ENCODE measurements at places on chromosomes 16 and 17.

DNA sequence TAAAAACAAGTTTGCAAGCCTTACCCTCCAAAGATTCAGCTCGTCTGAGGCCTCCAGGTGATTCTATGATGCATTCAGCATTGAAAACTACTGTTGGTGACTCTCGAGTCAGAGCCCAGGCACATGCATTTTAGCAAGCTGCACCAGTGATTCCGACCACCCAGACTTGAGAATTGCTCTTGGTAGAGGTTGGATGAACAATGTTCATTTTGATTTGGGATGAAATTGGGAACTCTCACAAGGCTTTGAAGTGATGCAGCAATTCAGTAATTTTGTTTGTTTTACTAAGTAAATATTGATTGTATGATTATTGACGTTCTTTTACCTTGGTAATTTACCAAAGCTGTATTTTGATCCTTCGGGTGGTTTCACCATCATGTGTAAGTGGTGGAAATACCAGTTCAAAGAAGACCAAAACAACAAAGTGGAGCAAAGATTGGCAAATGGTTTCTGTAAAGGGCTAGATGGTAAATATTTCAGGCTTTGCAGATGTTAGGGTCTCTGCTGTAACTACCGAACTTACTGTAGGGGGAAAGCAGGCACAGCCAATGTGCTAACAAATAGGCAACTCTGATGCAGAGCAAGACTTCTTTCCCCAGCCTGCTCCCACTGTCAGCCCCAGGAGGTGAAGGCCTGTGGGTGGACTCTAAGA is 11.8 kb downstream of the ALDH3A2 start:
- no peak for DNase-seq

DNA sequence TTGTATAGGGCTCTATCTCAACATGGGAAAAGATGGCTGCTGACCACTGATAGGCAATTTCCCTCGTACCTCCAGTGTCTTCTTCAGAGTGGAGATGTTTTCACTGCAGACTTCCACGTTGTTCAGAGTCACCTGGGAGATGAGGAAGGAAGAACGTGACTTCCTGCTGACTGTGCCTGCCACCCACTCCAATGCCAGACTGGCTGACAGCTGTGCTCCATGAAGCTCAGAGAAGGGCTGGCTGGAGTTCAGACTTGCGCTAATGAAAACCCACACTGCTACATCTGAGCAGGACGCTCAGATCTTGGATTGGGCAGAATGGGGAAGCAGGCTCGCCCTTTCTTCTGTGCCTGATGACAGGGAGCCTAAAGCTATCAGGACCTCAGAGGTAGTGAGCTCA is 33.1 kb downstream of the COG4 start:
- DNase-seq = no peak

GRCh38 chr16:10961231-10961630 is 16.9 kb downstream of the CLEC16A start:
- DNase-seq = no peak

- DNase-seq = no peak
These were observed 14.2 kb downstream of the KIF1C start for GRCh38 chr17:5011928-5012327.

DNA sequence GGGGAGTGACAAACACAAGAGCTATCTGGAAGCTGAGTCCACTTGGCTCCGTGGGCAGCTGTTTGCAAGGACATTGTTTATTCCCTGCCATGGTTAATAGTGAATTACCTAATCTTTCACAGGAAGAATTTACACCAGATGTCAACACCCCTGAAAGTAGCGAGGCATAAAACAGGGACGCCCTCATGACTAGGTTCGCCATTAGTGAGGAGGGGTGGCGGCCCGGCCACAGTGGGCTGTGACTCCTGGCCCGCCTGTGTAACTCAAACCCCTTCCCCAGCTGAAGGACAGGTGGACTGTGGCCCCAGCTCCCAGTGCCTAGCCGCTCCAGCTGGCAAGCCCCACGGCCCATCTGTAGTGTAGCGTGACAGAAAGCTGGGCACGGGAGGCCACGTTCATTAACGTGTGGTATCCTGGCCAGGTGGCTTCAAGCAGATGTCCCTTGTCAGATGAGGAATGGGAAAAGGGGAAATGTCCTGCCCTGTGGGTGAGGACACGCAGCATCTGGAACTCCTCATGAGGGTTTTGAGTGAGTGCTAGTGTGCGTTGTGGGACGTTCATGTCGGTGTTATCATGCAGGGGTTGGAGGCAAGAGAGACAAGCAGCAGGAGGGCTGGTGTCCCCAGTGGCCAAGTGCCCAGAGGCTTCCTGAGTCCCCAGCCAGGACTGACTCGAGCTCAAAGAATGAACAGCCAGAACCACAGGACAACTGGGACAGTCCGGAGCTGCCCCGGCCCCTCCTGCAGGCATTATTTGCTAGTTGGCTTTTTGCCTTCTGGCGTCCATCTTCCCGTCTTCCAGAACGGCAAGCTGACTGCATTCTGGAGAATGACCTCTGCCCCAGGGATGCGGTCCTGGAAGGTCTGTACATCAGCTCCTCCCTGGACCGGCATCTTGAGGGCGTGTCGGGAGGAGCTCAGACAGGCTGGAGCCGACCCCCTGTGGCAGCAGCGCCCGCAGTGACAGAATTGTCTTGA is 19.2 kb downstream of the KDM8 start:
- no peak for DNase-seq

- no peak for DNase-seq
These were observed 8.1 kb upstream of the ITGAE start for GRCh38 chr17:3809135-3809534.

DNA sequence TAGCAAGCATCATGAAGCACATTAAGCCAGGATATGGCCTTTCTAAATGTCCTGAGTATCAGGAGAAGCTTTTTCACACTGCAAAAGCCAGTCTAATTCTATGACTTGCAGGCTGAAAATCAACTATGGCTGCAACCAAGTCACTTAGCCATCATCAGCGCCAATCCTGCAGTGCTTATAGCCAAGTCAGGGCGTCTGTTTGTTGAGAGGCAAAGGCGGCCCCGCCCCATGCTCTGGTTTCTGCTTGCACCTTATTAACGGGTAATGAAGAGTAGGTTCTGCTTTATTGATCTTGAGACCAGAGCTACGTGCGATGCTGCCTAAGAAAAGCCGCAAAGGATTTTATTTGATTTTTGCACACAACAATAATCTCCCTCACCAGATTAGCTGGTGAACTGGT is 88.4 kb downstream of the CDH13 start:
- no peak for DNase-seq

DNA sequence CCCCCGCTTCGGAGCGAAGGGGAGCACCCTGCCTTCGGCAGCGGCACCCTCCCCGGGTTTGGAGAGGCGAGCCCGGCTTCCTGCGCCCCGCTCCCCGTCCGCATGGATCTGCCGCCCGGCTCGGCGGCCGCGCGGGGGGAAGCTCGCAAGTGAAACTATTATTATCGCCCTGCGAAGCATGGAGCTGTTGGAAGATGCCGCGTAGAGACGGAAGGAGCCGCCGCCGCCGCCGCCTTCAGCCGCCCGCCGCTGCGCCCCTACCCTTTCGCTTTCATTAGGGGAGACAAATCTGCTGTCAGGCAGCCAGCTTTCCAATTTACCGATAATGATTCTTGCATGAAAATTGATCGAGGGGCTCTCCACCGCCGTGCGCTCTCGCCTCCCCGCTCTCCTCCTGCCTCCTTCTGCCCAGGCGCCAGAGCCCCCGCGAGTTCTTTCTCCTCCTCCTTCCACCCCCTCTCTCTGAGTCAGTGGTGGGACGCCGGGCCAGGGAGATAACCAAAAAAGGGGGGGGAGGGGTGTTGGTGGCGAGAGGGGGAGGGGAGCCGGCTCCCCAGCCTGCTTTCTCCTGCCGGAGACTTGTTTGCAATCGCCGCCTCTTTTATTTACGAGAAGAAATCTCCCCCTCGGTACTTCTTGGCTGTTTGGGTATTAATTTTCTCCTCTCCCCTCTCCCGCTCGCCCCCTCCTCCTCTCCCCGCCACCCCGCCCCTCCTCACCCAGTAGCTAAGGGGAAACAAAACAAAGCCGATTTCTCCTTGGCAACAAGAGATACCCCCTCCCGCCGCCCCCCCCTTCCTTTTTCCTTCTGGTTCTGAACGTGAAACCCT is 58.0 kb upstream of the GSE1 start:
- peak; percentile 78 for DNase-seq

GRCh38 chr16:83116274-83116892 is 489.6 kb downstream of the CDH13 start:
- no peak for DNase-seq

- DNase-seq = no peak
These were observed 197.4 kb downstream of the SPECC1 start for GRCh38 chr17:20206591-20206990.

- DNase-seq = no peak
These were observed 6.2 kb downstream of the DNAJC7 start for GRCh38 chr17:42010898-42011516.

- no peak for DNase-seq
These were observed 87.5 kb upstream of the SOX9 start for GRCh38 chr17:72033334-72033733.

GRCh38 chr16:89099905-89100304 is 6.3 kb downstream of the ACSF3 start:
- peak; percentile 41 for DNase-seq

DNA sequence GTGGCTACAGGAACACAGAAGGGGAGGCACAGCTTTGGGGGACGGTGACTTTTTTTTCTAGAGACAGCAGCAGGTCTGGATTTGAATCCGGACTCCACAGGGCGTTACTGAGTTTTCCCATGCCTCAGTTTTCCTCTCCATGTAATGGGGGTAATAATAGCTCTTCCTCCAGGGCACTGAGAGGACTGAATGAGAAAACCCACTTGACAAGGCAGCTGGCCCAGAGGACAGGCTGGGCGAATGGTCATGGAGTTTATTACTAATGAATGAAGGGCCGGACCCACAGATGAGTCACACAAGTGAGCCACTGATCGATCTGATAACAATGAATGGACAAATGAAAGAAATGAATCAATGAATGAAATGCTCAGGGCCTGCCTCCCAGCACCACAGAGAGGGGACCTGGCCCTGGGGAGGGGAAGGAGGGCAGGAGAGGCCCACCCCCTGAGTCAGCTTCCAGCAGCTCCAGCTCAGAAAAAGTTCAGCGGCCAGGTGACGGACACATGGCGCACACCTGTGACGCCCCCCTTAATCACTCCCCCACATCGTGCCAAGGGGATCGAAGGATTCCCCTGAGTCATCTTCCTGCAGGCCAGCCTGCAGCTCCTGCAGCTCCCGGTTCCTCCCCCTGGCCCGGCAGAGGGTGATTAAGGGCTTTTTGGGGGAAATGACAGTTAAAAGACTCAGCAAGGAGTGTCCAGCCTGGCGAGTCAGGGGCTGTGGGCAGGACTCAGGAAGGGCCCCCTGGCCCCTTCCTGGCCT is 54.3 kb downstream of the SOCS1 start:
- no peak for DNase-seq

DNA sequence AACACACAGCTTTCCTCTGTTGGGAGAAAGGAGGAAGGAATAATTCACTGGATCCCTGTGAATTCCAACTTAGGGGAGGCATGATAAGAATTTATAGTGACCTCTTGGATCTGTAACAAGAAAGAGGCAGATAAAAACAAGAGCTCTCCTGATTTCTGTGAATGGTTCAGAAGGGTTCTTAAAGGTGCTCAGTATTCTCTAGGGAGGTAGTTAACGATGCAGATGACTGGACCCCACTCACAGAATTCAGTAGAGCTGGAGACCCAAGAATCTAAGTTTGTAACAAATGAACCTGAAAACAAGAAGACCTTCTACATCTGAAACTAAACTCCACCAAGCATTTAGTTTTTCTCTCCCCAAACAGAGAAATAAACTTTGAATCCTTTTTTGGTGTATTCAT is 8.6 kb downstream of the ZNRF1 start:
- DNase-seq = no peak

GRCh38 chr17:77693301-77693700 is 265.2 kb upstream of the TNRC6C start:
- DNase-seq = no peak

DNA sequence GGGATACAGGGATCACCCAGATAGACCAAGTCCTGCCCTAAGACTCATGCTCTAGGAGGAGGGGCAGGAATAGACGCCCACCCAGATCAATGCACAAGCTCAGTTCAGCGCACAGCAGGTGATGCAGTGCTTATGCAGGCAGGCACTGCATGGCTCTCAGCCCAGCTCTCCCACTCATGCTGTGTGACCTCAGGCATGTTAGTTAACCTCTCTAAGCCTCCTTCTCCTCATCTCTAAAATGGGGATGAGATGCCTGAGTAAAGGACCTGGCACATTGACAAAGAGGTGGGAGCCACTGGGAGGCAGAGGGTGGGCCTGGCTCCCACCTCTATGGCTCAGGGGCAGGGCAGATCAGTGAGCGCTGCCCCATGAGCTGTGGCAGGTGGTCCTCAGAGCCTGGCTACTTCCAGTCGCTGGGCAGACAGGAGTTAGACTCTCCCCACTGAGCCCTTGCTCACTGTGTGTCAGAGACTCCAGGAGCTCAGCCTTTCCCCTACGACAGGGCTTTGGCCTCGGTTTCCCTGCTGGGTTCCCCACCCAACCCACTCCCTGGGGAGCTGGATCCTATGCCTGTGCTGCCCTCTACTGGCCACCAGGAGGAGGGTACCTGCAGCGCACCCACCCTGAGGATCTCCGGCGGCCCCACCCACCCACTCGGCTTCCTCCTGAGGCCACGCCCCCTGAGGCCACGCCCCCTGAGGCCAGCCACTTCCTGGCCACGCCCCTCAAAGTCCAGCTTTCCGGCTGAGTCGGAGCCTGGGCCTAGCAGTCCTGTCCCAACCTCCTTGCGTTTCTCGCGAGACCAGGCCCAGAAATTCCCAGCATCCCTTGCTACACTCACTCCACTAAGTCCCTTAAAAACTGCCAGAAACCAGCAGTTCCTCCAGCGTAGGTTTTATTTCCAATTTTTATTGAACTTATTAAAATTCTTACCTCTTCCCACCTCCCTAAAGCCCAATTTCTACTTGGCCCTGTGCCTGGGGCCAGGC is 196.1 kb downstream of the GSG1L start:
- DNase-seq = peak; percentile 79

DNA sequence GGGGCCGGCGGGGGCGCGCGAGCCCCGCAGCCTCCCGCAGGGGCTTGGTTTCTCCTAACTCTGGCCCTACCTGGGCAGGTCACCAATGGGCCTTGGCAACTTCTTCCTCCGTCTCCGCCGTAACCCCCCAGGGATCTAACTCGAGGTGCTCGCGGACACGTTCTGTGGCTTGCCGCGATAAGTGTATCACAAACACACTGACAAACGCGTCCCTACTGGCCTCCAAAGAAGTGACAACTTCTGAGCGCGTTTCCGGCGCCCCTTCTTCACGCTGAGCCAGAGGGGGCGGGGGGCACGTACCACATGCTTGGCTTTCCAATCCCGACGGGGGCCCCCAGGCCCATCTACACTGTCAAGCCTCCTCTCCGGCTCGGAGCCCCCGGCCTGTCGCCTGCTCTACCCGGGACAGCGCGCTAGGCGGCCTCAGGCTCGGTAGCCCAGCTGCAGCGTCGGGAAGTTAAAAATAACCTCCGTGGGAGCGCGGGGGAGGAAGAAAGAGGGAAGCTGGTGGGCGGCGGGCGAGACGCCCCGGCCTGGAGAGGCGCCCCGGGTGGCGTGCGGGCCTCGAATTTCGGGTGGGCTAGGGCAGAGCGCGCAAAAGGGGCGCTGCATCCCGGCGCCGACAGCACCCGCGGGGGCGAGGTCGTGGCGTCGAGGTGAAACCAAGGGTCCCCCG is 725 bp upstream of the SPHK1 start:
- DNase-seq = peak; percentile 66

- DNase-seq = no peak
These were observed 23.0 kb downstream of the VAC14 start for GRCh38 chr16:70777973-70778406.
